ENCODE measurements at places on chromosomes 13 and 19.
A peak's percentile ranks its signal among the peaks of the same experiment; 100 is the strongest.

DNA sequence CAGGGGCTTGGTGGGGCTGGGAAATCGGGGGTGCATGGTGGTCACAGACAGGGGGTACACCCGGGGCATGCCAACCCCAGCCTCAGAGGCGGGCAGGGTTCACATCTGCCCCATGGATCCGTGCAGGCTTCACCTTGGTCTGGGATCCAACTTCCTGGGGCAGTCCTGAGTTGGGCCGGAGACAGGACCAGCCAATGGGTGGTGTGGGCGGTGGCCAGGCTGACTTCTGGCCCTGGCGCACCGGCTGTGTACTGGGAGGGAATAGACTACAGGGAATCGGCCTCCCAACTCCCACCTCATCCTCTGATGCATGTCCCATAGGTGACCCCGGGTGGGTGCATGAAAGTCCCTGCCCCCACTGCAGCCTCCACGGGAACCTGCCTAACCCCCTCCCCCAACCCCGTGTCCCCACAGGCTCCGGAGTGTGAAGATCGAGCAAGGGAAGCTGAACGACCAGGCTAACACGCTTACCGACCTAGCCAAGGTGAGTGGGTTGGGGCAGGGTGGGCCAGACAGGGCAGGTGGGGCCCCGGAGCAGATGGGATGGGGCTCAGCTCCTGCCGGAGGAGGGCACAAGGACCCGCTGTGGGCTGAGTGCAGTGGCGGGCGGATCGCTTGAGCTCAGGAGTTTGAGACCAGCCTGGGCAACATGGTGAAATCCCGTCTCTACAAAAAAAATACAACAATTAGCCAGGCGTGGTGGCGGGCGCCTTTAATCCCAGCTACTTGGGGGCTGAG lies 14.7 kb upstream of the ARRDC2 start:
- DNase-seq: no peak

GRCh38 chr13:23806874-23807526 lies 82.2 kb downstream of the MIPEP start:
- no peak for DNase-seq

DNA sequence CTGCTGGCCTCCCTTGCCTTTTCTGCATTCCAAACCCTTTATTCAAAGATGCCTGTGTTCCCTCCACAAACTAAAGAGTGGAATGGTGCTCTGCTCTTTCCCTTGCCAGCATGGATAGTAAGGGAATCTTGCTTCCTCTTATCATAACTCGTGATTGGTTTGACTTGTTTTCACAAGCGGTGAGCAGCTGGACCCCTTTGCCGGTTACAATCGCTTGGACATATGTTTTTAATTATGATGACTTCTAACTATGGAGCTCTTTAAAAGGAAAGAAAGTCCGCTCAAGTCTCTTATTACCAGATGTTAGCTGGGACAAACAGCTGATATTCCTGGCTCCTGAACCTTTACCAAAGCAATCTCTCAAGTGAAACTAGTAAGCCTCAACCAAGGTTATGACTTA lies 1094.7 kb downstream of the UQCRFS1 start:
- DNase-seq: no peak

- DNase-seq: no peak
These were observed 243.5 kb downstream of the ITGBL1 start for GRCh38 chr13:101695870-101696516.

- no peak for DNase-seq
These were observed 33.5 kb downstream of the ZNF506 start for GRCh38 chr19:19788015-19788414.

GRCh38 chr19:15048128-15048527 lies 1.2 kb upstream of the CASP14 start:
- DNase-seq: no peak

- DNase-seq: no peak
These were observed 55.9 kb downstream of the SACS start for GRCh38 chr13:23377579-23377978.

GRCh38 chr19:56625708-56626107 lies 17.3 kb upstream of the SMIM17 start:
- DNase-seq: no peak

- no peak for DNase-seq
These were observed 107.8 kb downstream of the FOXO1 start for GRCh38 chr13:40558656-40559055.

DNA sequence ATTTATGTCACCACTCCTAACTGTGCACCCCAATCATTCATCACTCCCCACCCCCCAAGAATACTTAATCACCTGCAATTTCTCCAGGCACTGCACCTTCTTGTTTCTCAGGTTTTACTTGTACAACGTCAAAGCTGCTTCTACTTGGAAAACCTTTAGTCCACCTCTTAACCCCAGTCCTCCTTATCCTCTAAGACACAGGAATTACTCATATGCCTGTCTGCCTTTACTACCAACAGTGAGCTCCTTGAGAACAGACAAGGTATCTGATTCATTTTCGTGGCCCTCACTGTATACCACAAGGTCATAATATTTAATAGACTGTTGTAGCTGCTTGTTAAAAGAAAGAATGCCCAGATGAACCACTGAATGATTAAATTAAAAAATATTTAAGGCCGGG lies 21.0 kb upstream of the NDFIP2 start:
- DNase-seq: no peak

DNA sequence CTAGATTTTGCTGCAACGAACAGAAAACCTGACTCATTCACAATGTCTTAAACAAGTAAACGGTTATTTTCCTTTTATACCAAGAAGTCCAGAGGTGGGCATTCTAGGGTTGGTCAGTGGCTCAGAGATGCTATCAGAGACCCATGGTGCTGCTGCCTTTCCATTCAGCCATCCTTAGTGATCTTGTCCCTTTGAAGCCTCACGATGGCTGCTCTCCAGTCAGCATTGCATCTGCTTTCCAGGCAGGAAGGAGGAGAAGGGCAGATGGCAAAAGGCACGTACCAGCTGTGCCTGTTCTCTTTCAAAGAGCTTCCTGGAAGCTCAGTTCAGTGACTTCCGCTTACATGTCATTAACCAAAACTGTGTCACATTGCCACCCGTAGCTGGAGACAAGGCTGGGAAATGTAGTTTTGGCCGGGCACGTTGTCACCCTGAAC lies 30.1 kb downstream of the WDFY2 start:
- DNase-seq: peak; percentile 40

DNA sequence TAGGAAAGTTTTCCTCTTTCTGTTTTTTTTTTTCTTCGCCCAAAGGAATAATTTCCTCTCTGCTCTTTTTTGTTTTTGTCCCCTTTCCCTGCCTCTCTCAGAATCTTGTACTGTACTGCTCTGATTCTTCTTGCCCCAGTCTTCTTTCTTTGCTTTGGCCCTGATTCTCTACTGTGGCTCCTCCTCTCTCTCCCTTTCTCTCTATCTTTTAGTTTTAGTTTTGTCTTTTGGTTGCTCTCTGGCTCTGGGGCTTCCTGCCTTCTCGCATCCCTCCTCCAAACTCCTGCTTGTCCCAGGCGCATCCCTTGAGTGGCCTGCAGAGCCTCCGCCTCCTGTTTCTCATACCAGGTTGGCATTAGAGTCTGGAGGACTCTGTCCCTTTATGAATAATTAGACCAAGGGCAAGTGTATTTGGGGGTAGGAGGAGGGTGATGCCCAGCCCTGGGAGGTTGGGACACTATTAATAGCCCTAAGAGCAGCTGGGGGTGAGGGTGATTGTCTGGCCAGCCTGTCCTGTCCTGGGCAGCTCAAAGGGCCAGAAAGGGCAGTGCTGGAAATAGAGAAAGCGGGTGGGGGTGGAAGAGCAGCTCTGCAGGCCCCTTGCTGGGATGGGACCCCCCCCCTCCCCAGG lies 39.1 kb downstream of the LYL1 start:
- no peak for DNase-seq

DNA sequence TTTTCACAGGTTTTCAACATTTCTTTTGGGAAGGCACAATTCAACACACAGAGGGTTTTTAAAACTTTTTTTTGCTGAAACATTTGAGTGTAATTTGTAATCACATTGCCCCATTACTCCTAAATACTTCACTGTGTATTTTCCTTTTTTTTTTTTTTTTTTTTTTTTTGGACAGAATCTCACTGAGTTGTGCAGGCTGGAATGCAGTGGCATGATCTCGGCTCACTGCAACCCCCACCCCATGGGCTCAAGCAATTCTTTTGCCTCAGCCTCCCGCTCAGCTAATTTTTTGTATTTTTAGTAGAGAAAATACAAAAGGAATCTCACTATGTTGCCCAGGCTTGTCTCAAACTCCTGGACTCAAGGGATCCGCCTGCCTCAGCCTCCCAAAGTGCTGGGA lies 14.8 kb upstream of the DNAJC15 start:
- DNase-seq: no peak

GRCh38 chr19:8208119-8208921 lies 850 bp upstream of the CERS4 start:
- no peak for DNase-seq

DNA sequence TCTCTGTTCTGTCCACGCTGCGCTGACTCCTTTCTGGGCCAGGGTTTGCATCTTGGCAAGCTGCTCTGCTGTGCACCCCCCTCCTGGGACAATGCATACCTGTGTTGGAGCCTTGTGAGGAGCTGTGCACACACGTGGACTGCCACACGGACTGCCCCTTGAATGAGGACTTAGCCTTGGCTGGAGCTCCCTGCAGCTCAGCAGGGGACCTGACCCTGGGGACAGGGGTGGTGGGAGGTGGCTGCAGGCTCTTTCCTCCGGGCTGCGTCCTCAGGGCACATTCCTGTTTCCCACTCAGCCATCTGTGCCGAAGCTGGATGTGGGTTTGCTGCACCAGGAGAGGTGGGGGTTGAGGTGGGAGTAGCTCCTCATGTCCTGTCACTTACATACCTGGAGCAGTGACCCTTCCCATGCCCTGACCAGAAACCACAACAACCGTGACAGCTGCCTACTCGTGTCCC lies 8.2 kb downstream of the RAB11B start:
- DNase-seq: no peak
